ENCODE measurements at places on chromosomes 13 and 19. TPM values are rescaled to one million over a fixed set of nuclear protein-coding genes. Genes with fewer than 3 reads are reported as not detected.

- no peak for DNase-seq
Measured at GRCh38 chr13:114110091-114110829, 22.2 kb downstream of the RASA3 start.

DNA sequence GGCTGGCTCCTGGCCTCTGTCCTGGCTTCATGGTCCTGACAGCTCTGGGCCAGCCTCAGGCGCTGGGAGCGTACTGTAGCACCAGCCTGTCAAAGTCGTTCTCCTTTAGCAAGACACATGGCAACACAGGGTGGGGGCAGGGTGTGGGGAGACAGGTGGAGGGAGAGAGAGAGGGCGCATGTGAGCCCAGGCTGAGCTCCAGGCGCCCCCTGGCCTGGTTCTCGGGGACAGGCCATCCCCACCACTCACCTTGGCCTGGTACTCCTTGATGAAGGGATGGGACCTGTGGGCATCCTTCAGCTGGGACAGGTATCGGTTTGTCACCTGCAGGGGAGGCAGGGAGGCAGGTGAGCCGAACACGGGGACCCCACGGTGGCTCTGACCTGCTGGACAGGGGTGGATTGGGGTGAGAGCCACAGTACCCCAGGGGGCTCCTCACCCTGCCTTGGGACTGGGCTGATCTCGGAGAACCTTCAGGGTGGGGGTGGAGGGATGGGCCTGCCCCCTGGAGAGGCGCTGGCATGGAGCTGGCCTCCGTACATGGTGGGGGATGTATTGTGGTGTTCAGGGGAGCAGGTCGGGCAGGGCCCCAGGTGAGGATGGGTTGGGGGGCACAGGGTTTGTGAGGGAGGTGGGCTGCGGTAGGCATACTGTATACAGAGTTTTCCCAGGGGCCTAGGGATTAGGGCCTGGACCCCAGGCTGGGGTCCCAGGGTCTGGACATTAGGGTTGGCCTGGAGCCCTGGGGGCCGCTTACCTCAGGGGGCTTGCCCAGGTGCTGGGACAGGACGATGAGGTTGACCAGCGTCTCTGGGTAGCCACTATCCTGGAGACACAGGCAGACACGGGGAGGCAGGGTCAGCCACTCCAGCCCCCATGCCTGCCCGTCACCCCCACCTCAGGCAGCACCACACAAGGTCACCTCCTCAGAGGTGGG is 3.9 kb upstream of the CERS1 start:
- DNase-seq: no peak

The CEACAM1 gene
- 21.6 TPM for total RNA-seq

The CGB3 gene
- not detected for total RNA-seq

GRCh38 chr13:86862137-86862536 is 809.0 kb upstream of the SLITRK5 start:
- no peak for DNase-seq

The CCDC124 gene
- total RNA-seq: 43.6 TPM

The CLEC11A gene
- 8.1 TPM for total RNA-seq

The KASH5 gene
- not detected for total RNA-seq

Data from ureter (tissue), 1 donor.